Glutamatergic neuron (in vitro differentiated cells): ENCODE measurements at places on chromosomes 2 and 18.
A peak's percentile ranks its signal among the peaks of the same experiment; 100 is the strongest.

GRCh38 chr2:200300065-200300464, 6.4 kb upstream of the SPATS2L start:
- DNase-seq, result no peak

- DNase-seq, result no peak
Observed at GRCh38 chr2:132725148-132725547, 55.1 kb upstream of the LYPD1 start.

GRCh38 chr2:54635554-54636152, 87.8 kb upstream of the EML6 start:
- no peak for DNase-seq

DNA sequence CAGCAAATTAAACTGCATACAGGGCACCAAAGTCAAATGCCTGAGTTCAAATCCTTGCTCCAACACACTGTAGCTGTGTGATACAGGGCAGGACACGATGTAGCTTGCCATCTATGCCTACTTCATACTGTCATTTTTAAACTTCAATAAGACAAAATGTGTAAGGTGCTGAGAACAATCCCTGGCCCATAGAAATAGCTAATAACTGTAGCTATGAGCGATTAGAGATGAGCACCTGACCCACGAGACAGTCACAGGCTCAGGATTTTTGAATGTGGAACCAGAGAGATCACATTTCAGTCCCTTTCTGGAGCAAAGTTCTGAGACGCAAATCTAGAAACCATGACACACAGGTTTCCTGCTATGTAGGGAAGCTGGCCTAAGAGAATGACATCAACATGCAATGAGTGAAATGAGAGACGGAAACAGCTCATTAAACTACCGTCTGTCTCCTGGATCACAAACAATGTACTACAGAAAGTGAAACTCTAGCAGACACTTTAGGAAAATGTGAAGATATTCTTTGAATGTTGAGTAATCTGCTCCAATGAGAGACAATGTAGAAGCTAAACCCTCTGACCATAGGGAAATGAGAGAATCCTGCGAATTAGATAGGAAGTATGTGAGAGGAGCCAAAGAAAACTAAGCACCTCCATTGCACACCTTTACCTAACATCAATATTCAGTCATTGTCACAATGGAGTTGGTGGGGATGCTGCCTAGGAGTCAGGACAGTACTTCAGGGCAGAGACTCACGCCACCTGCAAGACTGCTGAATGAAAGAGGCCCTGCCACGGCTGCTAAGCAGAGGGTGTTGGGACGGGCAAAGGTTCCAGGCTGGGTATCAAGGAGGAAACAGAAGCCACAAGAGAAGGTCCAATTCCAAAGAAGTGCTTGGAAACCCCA, 25.5 kb downstream of the B4GALT6 start:
- DNase-seq, result no peak

DNA sequence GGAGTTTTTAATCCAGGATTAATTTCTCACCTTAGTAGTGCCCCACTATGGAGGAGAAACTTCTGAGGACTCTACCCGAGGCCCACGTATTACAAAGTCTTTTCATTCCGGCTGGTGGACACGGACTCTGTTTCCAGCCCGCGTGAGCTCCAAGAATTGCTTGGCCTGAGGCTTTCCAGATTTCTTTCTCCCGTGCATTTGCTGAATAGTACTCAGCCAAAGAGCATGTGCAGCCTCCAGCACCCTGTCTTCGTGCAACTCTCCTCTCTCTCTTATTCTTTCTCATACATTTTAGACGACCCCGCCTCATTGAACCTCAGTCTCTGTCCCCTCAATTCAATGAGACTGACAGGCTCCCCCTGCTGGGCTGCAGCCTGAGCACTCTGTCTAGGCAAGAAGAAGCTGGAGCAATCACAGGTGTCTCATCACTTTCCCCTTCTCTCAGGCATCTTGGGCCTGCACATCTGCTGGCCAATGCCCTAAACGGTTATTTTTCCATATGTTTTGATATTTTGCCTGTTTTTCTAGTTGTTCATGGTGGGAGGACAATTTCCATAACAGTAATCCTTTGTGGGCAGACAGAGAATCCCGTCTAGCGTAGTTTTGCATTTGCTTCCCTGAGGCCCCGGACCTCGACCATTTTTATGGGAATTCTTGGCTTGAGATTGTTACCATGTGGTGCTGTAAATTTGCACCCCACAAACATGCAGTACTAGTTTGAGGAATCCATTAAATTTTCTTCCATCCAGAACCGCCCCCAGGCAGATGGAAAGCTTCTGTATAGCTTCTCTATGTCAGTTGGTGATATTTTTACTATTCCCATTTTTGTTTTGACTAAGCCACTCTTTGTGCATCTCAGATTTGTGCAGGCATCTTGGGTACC, 50.1 kb upstream of the LPIN2 start:
- DNase-seq, result peak; percentile 78

- DNase-seq, result no peak
Observed at GRCh38 chr18:22547807-22548561, 130.3 kb upstream of the CTAGE1 start.

DNA sequence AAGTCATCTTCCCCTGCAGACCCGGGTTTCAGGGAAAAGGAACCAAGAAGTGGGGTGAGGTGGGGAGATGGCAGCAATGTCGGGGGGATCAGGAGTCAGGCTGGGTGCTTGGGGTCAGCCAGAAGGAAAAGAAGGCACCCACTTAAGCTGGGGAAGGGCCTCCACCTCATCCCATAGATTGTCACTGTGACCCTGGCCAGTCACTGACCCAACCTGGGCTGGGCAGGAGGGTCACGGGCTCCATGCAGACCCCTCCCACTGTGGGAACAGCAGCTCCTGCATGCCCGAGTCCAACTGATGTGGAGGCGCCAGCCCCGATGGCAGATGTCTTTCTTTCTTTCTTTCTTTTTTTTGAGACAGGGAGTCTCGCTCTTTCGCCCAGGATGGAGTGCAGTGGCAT, 53.6 kb upstream of the HAAO start:
- DNase-seq, result no peak
